ENCODE measurements at places on chromosomes 6 and 20.

GRCh38 chr6:45984788-45985425 is 30.8 kb downstream of the CLIC5 start:
- no peak for DNase-seq

DNA sequence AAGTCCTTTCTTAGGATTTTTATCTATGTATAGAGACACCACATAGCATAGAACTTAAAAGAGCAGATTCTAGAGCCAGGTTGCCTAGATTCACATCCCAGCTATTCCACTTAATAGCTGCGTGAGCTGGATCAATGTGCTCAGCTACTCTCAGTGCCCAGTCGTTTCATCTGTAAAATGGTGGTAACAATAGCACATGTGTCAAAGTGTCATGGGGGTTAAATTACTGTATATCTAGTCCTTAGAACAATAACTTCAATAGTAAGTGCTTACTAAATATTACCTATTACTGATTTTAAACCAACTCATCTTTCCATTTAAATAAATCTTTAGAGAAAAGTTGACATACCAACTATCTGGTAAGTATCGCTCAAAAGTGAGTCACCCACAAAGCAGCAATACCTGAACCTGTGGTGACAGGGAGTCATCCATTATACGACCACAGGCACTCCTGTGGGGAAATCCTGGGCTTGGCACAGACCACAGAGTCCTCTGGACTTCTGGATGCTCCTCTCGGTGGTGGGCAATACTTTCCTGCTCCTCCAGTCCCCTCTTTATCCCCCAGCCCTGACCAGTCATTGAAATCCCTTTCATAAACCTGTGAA is 154.8 kb downstream of the PDSS2 start:
- no peak for DNase-seq

- DNase-seq = no peak
Measured at GRCh38 chr6:84466511-84466910, 239.1 kb upstream of the CEP162 start.

DNA sequence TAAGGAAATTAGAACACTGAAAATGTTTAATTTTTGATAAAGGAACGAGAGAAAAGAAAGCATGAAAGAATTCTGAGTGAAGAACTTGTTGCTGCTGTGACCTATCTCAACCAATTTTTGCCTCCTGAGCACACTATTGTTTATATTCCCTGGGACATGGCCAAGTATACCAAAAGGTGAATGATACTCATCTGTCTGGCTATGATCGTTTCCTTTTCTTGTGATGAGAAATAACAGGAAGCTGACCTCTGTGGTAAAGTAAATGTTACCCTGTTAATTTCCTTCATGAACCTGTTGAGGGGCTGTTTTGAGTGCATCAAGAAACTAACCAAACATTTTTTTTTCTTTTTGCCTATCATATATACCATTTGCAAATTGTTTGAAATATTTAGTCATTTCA is 69.1 kb downstream of the FIG4 start:
- no peak for DNase-seq

DNA sequence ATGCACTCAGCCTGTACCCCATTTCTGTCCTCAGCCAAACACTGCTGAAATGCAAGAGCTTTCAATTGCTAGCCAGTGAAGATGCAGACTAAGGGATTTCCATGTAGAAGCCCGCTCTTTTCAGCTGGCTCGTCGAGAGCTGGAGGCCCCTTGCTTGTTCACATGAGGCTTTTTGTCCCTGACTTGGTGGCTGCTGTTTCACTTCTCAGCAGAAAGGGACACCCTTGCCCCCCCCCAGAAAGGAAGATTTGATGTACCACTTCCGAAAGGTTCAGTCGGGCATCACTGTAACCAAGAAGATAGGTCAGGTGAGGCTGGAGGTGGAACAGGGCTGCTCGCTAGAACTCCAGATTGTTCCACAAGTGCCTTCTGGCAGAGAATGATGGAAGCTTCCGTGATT is 23.3 kb downstream of the PTPN1 start:
- no peak for DNase-seq

DNA sequence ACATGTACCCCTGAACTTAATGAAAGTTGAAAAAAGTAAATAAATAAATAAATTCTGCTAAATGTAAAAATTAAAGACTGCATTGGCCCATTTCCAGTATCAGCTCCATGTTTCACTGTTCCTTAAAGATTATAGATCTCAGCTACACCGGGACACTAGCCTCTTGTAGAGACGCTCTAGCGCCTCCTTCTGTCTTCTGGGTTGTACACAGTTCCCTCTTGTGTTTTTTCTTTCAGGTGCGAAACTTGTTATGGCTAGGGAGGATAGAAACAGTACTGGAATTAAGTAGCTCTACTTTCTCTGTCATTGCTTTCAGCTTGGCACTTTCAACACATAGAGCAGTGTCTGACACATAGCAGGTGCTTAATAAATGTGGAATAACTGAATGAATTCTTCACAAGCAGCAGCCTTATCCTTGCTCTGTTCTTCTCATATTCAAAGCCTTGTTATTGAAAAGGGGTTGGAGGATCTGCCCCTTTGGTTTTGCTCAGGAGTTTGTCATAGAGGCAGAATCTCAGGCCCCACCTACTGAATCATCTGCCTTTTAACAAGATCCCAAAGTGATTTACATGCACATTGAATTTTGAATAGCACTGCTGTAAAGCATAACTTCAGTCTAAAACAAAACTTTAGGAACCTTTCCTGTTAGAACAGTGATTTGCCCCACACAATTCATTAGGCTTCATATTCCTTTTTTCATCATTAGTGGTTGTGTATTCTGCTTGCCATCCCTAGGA is 92.3 kb downstream of the FIG4 start:
- no peak for DNase-seq

DNA sequence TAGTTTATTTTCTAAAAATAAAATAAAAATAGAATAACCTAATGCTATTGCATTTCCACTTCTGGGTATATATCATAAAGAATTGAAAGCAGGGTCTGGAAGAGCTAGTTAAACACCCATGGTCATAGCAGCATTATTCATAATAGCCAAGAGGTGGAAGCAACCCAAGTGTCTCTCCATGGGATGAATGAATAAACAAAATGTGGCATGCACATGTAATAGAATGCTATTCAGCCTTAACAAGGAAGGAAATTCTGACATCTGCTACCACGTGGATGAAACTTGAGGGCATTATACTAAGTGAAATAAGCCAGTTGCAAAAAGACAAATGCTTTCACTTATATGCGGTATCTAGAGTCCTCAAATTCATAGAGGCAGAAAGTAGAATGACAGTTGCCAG is 130.8 kb downstream of the TIAM2 start:
- no peak for DNase-seq
